ENCODE measurements at places on chromosomes 12 and 14. TPM values are rescaled to one million over a fixed set of nuclear protein-coding genes. Genes with fewer than 3 reads are reported as not detected.

The CD163 gene
- 0.03 TPM for polyA plus RNA-seq

The CIROP gene
- polyA plus RNA-seq = 0.61 TPM

- no peak for DNase-seq
These were observed 11.1 kb upstream of the NINJ2 start for GRCh38 chr12:674272-674781.

- no peak for DNase-seq
These were observed 2.3 kb downstream of the CLEC2B start for GRCh38 chr12:9866860-9867269.

DNA sequence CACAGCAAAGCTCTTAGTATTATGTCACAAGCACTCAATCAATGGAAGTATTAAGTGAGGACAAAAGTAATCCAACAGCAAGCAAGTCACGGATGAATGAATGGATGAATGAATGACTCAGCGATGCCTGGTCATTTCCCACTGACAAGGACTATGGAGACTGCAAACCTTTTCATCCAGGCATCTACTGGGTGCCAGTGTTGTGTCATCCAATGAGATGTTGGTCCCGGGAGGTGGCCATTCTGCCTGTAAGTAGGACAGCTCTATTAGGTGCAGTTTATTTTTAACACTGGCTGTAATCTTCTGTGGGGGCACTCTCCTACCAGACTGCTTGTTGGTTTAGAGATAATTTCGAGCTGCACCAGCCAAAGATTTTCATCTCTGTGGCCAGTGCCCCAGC, 39.4 kb downstream of the STAB2 start:
- no peak for DNase-seq

GRCh38 chr14:65964366-65964765, 521.8 kb upstream of the CCDC196 start:
- DNase-seq = no peak

DNA sequence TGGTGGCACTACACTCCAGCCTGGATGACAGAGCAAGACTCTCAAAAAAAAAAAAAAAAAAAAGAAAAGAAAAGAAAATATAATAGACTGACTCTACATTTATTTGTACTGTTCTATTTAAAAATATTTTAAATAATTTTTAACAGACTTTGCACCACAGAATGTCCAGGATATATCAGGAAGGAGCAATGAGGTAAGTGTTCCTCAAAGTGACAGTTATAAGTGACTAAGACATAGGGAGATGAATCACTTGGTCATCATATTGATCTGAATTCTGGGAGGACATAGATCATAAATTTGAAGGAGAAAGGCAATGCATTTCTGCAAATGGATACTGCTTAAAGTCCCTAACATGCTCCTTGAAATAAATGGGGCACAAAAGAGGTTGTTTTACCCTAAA, 221.5 kb downstream of the KCNC2 start:
- DNase-seq = no peak

GRCh38 chr14:64201921-64202545, 92.1 kb downstream of the ESR2 start:
- no peak for DNase-seq

DNA sequence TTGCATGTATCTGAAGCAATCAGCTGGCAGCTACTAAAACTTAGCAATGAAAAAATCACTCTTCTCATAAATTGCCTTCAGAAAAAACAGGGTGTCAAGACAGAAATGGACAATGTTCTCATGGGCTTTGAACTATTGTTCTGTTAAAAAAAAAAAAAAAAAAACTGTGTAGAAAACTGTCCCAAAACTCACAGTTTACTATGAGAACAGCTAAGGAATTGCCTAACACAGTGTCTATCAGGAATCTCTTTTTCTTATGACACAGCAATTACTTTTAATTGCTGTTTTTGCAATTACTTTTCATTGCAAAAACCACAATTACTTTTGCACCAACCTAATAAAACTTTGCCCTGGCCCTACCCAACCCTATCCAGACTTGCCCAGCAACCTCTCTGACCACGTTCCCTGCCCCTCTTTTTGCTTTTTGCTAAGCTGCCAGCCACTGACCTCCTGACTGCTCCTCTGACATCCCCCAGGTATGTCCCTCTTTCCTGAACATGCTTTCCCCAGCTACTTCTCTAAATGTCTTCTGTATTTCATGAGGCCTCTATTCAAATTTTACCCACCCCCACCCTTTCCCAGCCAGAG, 68.0 kb upstream of the SLCO1C1 start:
- no peak for DNase-seq

DNA sequence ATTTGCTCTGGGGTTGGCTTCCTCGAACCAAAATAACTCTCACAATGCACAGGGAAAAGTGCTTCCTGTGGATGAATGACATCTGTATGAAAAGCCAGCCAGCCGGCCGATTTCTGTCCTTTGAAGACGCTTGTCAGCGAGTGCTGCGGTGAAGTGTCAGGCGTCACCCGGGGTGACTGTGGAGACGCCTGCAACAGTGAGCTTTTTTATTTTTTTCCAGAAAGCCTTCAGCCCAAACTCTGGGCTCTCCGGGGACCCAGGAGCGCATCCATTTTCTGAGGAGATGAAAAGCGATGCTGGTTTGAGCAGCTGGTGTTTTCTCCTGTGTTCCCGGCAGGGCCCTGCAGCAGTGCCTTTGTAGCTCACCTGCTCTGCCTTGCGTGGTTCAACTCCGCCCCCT, 147.9 kb upstream of the MYL2 start:
- DNase-seq = no peak
